NCI-H2227 treated with DMSO at 0.1 percent for 48 hours (cell line): ENCODE measurements at places on chromosomes 3 and 15.

GRCh38 chr3:90040554-90040953 is 933.1 kb downstream of the EPHA3 start:
- DNase-seq, result no peak

- no peak for DNase-seq
Observed at GRCh38 chr3:195102609-195103467, 168.1 kb downstream of the XXYLT1 start.

DNA sequence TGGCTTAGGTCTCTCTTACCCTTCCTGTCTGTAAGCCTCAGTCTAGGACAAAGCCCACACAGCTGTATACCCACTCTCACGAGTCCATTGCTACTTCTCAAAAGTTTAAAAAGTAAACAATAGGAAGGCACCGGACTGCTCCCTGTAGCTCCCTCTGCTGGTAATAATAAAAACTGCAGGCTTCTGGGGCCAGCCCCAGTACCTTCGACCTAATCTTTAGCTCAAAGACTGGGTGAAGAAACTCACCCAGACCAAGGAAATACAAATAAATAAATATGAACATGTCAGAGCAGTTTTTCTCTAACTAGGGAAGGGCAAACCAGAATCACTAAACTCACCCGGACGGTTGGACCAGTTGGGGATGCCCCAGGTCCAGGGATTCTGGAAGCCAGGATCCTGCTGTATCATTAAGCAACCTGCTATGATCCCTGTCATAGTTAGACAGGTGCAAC is 5.0 kb downstream of the FAM219B start:
- no peak for DNase-seq

- no peak for DNase-seq
Observed at GRCh38 chr15:51600114-51600513, 22.5 kb downstream of the DMXL2 start.

DNA sequence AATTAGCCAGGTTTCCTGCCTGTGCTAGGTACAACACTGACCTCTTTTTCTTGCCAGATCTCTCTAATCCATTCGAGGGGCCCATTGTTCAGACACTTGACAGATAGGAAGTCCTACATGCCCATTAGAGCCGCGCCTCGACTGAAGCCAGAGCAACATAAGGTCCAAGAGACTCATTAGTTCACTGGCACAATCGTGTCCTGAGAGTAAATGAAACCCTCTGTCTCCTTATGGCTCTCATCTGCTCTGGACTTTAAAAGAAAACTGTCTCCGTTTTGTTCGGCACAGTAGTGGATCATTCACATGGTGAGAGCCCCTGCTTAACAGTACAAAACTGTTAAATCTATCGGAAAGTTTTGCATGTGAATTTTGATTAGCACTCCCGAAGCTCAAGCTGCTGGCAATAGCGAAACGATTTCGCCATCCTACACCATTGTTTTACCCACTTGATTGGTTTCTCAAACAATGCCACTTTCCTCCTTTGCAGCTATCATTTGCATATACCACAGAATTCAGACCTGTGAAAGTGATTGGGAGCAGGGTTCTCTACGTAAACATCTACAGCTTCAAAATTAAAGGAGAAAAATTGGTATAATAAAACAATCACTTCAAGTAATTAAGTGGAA is 19.0 kb upstream of the C15orf61 start:
- DNase-seq, result no peak

DNA sequence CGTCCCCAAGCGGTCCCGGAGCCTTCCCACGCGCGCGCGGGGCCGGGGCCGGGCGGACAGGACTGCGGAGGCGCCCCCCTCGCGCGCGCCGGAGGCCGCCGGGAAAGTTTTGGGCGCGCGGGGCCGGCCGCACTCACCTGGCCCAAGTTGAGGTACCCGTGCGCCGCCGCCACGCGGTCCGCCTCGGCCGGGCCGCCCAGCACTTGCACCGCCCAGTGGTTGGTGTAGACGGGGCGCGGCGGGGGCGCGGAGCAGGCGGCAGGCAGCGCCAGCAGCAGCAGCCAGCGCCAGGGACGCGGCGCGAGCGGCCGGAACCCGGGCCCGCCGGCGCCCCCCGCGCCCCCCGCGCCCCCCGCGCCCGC is 289 bp downstream of the PCSK6 start:
- DNase-seq, result no peak

DNA sequence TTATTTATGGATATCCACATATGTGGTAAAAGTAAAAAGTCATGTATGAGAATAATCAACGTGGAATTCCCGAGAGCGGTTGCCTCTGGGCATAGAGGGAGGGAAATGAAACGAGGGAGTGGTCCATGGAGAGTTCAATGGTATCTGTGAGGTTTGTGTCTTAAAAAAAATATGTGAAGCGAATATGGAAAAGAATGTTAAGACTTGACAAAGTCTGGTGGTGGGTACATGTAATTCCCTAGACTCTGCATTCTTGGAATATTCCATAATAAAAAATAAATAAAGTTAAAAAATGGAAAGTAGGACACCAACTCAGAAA is 28.4 kb downstream of the FAM43A start:
- DNase-seq, result no peak

- DNase-seq, result no peak
Observed at GRCh38 chr3:101676765-101677435, at the start of gene ZBTB11. TSS of gene ZBTB11 (minus strand) at chr3:101677132. CDS start at chr3:101676914, 218 bp downstream.

DNA sequence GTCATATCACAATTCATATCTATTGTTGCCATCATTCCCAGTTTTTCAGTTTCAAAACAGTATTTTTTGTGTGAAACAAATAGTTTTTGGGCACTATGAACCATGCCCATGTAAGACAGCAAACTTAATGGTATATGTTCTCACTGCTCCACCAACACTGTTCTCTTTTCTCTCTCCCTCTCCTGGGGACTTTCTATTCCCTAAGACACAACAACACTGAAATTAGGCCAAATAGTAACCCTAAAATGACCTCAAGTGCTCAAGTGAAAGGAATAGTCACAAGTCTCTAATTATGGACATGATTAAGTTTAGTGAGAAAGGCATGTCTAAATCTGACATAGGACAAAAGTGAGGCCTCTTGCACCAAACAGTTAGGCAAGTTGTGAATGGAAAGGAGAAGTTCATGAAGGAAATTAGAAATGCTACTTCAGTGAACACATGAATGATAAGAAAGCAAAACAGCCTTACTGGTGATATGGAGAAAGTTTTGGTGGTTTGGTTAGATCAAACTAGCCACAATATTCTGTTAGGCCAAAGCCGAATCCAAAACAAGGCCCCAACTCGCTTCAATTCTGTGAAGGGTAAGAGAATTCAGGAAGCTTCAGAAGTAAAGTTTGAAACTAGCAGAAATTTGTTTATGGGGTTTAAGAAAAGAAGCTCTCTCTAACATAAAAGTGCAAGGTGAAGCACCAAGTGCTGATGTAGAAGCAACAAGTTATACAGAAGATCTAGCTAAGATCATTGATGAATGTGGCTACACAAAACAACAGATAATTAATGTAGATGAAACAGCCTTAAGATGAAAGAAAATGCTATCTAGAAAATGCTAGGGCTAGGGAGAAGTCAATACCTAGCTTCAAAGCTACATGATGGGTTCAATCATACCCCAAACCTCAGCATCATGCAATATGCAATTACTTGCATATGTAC is 104.2 kb downstream of the CBLB start:
- DNase-seq, result no peak

GRCh38 chr15:90188914-90189748 is 12.0 kb upstream of the SEMA4B start:
- no peak for DNase-seq

- no peak for DNase-seq
Observed at GRCh38 chr15:101489599-101490407, at the start of gene PCSK6. TSS of gene PCSK6 (minus strand) at chr15:101489707. CDS start at chr15:101489670, 37 bp downstream.

GRCh38 chr3:140470962-140471361 is 206.9 kb upstream of the TRIM42 start:
- no peak for DNase-seq

- DNase-seq, result no peak
Observed at GRCh38 chr15:35973029-35973428, 427.1 kb upstream of the DPH6 start.

DNA sequence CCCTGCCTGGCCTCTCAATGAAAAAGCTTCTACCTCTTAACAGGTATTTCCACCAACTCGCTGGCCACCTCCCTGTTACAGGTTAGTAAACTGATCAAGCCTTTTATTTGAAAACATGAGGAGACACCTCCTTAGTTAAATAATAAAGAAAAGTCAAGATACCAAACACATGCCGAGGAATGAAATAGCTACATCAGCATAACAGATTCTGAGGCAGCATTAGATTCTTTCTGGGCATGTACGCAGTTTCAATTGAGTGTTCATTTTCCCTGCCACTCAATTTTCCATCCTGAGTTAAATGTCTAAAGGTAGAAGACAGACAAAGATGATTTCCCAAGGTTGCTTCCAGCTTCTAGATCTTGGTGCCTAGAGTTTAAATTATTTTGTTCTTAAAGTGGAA is 250.5 kb upstream of the LRTM1 start:
- no peak for DNase-seq

DNA sequence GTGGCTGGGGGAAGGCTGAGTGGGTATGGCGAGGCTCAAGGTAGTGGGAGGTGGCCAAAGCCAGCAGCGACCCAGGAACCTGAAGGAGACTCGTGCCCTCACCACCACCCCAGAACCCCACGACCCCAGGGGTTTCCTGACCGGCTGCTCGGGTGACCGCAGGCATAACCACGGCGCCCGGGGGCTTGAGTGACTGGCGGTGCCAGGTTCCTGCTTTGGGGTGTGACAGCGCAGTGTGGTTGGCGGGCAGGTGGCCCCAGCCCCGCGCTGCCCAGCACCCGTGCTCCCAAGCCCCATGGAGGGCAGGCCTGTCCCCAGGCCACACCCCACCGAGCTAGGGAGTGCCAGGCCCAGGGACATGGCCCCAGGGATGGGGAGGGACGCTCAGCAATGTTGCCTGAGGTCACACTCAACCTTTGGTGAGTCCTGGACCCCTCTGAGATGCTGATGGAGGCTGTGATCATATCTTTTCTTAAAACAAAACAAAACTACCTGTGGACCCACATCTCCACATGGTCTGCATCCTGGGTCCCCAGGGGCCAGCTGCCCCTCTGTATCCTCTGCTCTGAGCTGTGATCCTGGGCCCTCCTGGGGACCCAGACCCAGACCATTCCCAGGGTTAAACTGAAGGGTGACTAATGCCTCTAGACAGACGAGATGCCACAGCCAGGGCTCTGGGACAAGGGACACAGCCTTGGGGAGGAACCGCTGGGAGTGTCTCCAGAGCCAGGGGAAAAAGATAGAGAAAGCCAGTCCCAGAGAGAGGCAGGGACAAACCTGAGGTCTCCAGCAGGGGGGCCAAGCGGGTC is 13.0 kb downstream of the DNAJB8 start:
- no peak for DNase-seq

- no peak for DNase-seq
Observed at GRCh38 chr15:93025625-93025982, 63.4 kb downstream of the RGMA start.

- DNase-seq, result no peak
Observed at GRCh38 chr15:45351227-45351626, 27.1 kb downstream of the GATM start.

- DNase-seq, result no peak
Observed at GRCh38 chr3:171984883-171985282, 54.5 kb upstream of the FNDC3B start.

DNA sequence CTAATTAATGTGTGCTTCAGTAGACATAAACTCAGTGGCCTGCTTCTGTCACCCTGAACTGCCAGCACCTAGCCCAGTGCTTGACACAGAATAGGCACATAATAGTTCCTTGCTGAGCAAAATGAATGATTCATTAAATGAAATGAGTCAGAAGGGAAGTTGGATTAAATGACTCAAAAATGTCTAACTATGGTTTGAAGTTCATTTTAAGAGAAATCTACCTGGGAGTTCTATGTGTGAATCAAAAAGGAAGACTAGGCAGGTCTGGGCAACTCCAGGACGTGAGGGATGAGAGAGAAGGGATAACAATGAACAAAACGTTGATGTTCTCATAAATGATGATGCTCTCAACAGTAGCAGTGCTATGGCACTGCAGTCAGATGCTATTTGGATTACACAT is 175.0 kb downstream of the CFAP20DC start:
- DNase-seq, result no peak

GRCh38 chr15:46089467-46089935 is 454.7 kb downstream of the SQOR start:
- DNase-seq, result no peak

- DNase-seq, result no peak
Observed at GRCh38 chr3:45870099-45870498, 16.2 kb upstream of the CCR9 start.

GRCh38 chr15:66405007-66405406 is 18.3 kb downstream of the MAP2K1 start:
- no peak for DNase-seq

- DNase-seq, result no peak
Observed at GRCh38 chr3:171874251-171874681, 31.1 kb downstream of the TMEM212 start.

- no peak for DNase-seq
Observed at GRCh38 chr15:93913310-93913709, 318.1 kb upstream of the MCTP2 start.

DNA sequence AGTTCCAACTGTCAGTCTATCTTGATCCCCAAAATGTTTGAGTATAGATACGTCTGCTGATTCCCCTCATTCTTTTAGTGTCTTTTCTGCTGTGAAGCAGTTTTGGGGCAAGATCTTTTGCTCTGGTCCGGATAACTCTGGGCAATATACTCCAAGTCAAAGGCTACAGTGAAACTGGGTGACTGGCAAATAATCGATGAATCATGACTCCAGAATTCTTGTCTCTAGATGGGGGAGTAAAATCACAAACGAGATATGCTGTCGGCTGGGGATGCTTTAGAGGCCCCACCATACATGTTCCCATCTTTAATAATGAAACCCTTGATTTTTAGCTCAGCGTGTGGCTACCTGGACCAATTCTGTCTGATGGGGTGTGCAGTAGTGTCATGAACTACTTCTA is 76.5 kb downstream of the KLF13 start:
- no peak for DNase-seq

DNA sequence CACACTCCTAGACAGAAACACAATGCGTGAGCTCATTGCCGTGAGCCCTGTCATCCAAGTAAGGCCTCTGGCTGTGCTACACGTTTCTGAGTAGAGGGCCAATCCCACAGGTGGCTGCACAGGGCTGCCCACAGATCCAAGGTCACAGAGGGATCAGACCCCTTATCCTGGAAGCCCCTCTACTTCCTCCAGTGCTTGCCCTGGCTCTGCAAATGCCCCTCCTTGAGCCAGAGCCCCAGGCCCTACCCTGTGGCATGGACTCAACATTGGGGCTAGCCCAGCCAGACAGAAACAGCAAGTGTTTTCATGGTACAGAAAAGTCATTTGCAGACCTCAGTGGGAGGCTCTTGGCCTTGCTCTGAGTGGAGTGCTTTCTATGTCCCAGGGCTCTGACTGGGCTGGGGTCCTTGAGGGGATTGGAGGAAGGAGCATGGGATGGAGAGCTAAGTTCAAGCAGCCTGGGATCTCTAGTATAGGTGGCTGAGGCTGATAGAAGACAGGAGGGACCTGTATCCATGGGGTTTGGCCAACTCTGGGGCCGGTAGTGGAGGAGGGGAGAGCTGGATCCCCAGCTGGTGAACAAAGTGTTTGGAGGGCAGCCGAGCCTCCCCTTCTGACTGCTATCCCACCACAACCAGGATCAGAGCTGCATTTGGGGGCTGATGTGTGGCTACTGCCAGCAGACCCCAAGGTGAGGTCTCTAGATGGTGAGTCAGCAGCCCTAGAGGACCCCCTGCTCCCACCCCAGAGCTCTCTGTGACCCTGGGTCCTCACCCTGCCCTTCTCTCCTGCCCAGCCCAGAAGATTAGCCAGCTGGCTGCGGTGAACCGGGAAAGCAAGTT is 38.7 kb downstream of the GOLGA6A start:
- DNase-seq, result no peak

GRCh38 chr3:23623844-23624243 is 181.9 kb upstream of the UBE2E1 start:
- no peak for DNase-seq

- peak; percentile 2 for DNase-seq
Observed at GRCh38 chr3:18079739-18080138, 337.3 kb upstream of the TBC1D5 start.
